ENCODE measurements at places on chromosomes 11 and 22. TPM values are rescaled to one million over a fixed set of nuclear protein-coding genes. Genes with fewer than 3 reads are reported as not detected.
A peak's percentile ranks its signal among the peaks of the same experiment; 100 is the strongest.

Gene RPS19BP1
- total RNA-seq, result 69.7 TPM

DNA sequence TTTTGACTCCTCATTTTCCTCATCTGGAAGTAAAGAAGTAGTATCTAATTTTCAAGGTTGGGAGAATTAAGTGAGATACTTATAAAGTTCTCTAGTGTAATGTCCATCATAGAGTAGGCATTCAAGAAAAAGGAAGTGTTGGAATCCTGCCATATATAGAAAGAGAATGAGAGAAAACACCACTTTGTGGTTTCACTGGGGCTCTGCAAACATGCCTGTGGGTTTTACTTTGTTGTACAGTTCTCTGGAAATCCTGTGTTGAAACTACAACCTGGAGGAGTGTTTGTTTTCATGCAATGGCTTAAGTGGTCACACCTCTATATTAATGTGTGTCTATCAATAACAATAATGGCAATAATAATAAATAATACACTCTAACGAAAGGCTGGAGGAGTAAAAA is 741.7 kb downstream of the NELL1 start:
- DNase-seq, result no peak

DNA sequence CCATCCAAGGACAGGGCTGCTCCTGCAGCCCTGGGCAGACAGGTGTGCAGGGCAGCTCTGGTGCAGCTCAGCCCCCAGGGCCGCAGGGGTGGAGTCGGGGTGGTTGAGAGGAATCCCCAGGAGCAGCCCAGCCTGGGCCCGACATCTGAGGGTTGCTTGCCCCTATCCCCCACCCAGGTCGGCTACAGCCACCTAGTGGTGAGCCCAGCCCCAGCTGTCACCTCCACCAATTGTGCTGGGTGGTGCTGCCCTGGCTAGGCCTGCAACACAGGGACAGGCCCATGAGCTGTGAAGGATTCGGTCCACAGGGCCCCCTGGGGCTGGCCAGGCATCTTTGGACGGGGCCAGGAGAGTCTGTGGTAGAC is 29.6 kb downstream of the RTN4R start:
- DNase-seq, result peak; percentile 72

Gene CASP1
- 15.6 TPM for total RNA-seq

DNA sequence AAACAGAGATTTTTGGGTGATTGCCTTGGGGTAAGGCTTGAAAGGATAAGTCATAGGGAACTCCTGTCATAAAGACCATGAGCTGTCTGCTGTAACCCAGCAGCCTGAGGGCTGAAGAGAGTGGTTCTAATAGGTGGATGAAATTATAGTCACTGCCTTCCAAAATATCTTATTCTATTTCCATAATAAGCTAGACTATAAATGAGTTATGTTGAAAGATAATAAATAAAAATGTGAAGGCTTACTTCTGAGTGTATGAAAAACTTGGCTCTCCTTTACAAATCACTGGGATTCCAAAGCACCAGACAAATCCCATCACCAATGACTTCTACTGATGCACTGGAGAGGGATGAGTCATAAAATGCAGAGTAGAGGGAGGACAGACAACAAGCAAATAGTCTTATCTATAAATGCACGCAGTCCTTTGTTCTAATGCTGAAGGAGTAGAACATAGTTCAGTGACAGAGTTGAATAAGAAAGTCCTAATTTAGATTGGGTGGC is 775.0 kb upstream of the LRRC4C start:
- DNase-seq, result no peak

Gene SMC1B
- total RNA-seq, result not detected

GRCh38 chr22:35840302-35840739 is 122.6 kb downstream of the APOL5 start:
- DNase-seq, result peak; percentile 37

GRCh38 chr11:61756147-61756451 is 3.7 kb downstream of the MYRF start:
- no peak for DNase-seq

Gene LRRC56
- 2.4 TPM for total RNA-seq

- no peak for DNase-seq
Measured at GRCh38 chr11:78037056-78037455, 14.0 kb upstream of the KCTD14 start.

- no peak for DNase-seq
Measured at GRCh38 chr11:32390712-32391111, 44.6 kb downstream of the WT1 start.

DNA sequence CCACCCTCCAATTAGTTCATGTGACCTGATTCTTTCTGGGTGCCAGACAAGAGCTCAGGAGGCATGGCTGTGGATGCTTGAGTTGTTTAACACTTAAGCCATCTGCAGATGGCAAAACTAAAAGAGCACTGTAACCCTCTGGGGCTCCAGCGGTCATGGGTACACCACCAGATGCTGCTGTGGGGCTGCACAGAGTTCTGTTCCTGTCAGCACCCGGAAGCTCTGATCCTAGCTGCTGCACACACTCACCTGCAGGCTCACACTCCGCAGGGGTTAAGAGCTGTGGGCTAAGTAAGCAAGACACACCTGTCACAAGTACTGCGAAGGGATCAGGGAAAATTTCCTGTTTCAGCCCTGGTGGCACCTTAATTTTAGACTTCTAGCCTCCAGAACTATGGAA is 307.8 kb downstream of the C11orf87 start:
- no peak for DNase-seq

- DNase-seq, result no peak
Measured at GRCh38 chr11:61118406-61118805, 16.1 kb downstream of the CD5 start.

DNA sequence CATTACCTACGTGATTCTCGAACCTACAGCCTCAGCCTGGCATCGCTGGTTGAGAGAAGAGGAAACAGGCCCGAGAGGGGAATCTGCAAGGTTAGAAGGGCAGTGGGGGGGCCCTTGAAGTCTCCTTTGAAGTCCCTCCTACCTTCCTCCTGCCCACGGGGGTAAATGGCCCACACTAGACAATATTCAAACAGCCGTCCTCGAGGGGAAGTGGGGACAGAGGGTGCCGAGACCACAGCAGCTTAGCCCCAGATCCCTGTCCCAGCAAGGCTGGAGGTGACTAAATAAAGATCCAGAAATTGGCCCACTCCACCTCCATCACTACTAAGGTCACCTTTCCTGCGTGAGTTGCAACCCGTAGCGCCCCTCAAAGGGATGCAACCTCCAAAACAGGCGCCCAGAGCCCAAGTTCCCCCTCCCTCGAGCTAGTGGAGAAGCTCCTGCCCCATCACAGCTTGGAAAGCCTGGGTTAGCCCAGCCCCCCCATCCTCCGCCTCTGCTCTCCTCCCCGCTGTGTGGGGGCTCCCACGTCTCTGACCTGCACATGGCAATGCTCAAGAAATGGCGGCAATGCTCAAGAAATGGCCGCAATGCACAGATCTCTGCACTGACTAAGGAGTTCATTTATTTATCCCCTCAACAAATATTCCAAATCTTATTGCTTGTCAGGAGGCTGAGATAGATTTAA is 788 bp upstream of the RASL10A start:
- no peak for DNase-seq

DNA sequence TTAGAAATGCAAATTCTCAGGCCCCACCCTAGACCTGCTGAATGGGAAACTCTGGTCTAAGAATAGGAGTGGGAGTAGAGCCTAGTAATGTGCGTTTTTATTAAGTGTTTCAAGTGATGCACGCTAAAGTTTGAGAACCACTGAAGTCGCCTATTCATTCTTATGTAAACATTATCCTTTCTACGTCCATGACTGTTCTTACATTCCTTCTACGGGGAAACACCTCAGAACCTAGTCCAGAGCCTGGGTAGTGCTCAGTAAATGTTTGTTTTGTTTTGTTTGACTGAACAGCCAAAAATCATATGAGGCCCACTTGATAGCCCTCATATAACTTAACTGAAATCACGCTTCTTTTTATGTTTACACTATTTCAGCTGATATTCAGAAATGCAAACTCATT is 29.8 kb downstream of the VSIG10L2 start:
- no peak for DNase-seq

Gene SPON1
- total RNA-seq, result 2.2 TPM

DNA sequence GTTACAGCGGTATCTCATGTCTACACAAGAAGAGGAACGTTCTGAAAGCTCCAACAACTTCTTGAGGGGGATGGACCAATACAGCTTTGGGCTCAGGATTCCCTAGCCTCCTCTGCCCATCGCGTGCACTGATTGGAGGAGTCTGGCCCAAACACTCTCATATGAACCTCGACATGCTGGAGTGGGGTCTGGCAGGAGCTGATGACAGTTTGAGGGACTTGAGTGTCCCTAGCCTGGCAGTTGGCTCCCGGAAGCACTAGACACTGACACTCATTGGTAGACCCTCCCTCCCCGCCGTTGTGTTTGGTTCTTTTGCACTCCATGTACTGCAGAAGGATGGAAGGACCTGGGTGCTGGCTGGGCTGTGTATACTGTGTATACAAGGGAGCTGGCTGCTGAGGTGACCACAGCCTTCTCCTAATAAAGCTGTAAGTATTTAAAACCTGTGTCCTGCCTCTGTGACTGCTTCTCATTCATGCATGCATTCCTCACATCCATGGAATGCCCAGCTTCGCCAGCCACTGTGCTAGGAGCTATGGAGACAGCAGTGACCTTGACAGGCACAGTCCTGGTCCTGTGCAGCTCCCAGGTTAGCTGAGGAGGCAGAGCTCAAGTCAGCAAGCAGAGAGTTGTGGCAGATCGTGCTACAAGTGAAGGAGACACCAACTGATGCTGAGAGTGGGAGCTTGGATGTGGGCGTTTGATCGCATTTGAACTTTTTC is 27.9 kb downstream of the ADAMTS15 start:
- no peak for DNase-seq

- DNase-seq, result no peak
Measured at GRCh38 chr11:133718238-133718637, 127.1 kb downstream of the SPATA19 start.

DNA sequence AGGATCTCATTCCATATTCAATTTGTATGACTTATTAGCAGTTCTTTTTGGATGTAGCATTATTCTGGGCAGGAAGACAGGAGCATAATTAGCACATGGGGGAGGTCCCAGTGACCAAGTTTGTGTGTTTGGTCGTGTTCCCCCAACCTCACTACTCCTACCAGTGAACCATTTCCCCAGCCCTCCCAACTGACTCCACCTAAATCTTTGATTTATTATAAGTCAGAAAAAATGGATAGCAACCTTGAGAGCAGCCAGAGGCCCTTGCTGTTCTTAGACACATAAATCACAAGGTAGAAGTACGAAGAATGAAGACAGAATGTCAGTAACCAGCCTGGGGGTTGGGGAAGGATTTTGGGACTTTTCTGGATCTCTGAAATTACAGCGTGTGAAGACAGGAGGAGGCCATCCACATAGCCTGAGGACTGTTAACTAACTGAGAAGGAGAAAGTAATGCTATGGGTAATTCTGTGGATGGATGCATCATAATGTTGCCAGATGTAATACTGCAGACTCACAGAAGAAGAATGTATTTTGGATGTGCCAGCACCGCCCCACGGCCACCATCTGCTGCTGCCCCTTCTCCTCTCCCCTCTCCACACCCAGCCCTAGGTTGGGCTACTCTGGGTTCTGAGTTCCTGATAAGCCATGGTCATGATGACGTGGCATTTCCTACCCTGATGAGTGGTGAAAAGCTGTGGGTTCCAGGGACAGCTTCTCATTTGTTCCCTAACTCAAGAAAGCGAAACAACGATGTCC is 124.3 kb upstream of the TTC12 start:
- DNase-seq, result no peak

DNA sequence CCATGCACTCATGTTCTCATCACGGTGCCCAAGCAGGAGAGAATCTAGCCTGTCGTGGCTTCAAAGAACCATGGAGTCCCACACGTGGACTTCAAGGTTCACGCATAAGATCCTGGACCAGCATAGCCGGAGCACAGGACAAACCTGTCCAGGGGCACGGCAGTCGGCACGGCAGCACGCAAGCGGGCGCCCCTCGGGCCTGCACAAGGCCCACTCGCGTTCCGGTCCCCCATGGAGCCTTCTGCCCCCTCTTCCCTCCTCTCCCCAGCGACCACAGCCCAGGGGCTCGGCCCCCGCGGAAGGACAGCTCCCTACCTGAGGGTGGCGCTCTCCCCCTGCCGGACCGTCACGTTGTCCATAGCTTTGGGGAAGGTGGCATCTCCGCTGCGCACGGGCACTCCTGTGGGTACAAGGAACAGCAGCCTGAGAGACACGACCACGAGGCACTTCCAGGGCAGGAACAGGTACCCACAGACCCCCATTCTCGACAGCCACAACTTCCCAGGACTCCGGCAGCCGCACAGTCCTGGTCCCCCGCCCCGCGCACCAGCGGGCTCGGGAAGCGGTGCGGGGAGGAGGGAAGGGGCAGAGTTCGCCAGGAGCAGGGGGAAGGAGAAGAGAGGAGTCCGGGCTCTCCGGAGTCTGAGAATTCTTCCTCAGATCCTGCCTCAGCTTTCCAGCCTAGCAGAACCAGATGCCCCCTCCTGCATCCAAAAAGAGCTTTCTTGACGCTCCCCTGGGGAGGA is 589.5 kb downstream of the OPCML start:
- DNase-seq, result no peak

- DNase-seq, result no peak
Measured at GRCh38 chr11:5420993-5421392, 918 bp upstream of the OR51Q1 start.

DNA sequence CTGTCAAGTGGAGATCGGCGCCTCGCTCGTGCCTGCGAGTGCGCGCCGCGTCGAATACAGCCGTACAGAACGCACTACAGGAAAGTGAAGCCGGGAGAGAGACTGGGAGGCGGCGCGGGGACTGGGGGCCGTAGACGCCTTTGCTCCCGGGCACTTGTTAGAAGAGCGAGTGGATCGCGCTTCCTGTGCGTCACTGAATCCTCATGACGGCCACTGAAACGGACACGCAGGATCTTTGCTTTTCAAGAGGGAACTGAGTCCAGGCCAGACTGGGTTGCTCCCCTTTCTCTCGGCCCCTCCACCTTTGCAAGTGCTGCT is 314 bp downstream of the RIC8A start:
- DNase-seq, result no peak

- DNase-seq, result no peak
Measured at GRCh38 chr11:20037396-20038153, 122.7 kb downstream of the DBX1 start.

DNA sequence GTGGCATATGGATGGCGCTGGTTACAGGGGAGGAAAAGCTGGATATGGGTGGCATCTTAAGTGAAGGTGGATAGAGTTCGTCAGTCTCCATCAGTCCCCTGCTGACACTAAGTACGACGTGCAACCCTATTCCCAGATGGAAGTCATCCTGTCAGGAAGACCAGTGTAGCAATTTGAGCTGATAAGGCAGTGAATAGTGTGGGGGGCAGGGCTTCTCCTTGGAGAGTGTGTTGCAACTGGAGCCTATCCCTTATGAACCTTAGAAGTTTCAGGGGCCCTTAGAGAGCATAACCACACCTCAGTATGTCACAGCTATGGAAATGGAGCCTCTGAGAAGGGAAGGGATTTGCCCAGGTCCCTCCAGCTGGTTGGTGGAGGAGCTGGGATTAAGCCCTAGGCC is 36.1 kb upstream of the ANKK1 start:
- no peak for DNase-seq

Gene TRIM66
- 9.8 TPM for total RNA-seq

GRCh38 chr11:96486890-96487611 is 97.2 kb downstream of the JRKL start:
- no peak for DNase-seq

Gene HPX
- 0.52 TPM for total RNA-seq

Gene OR52N4
- total RNA-seq, result 0.50 TPM

- no peak for DNase-seq
Measured at GRCh38 chr11:62882431-62882749, 1.7 kb downstream of the SLC3A2 start.
